ENCODE measurements at places on chromosomes 2 and 18.

GRCh38 chr2:84085562-84085961, 373.5 kb downstream of the SUCLG1 start:
- no peak for DNase-seq

- no peak for DNase-seq
Measured at GRCh38 chr2:188966728-188967440, 7.3 kb upstream of the COL3A1 start.

DNA sequence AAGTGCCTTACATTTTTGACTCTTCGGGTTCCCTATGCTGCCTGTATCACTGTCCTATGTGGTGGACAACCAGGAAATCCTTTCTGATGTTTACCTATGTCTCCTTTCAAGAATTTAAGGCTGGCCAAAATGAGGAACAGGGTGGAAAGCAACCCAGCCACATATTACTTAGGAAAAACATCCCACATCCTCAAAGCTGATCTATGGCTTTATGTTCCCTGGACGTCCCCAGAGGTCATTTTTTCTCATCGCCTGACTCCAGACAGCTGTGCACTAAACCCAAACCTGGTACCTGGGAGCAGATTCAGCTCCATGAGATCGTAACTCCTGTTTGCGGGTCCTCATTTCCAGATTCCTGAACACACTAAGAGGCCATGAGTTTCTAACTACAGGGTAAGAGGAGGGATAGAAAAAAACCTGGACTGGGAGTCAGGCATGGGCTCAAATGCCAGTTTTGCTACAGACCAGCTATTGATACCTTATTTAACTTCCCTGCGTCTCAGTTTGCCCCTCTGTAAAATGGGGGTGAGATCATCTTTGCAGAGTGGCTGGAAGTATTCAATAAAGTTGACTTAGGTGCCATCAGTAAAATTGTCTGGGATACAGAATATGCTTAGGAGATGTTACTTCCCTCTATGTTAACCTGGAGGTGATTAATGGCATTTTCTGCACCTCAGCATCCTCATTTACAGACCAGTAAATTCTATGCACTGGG, 70.8 kb downstream of the TNS1 start:
- DNase-seq = no peak

GRCh38 chr2:47497843-47498460, 95.0 kb downstream of the MSH2 start:
- no peak for DNase-seq

DNA sequence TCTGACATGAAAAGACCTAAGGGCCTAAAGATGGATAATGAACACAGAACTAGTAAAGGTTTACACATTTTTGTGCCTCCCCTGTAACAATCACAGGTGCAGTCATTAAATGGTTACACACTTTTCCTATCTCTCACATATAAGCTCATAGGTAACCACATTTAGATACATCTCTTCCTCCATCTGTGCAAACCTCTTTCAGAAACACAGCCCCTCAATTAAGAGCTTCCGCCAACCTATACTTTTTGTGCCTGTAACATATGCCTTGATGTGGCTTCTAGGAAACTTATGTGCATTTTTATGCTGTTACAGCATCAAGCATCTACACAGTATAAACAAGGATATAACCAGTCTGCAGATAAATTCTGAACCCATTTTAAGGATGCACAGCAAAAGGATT, 643.3 kb downstream of the BCL11A start:
- DNase-seq = no peak

DNA sequence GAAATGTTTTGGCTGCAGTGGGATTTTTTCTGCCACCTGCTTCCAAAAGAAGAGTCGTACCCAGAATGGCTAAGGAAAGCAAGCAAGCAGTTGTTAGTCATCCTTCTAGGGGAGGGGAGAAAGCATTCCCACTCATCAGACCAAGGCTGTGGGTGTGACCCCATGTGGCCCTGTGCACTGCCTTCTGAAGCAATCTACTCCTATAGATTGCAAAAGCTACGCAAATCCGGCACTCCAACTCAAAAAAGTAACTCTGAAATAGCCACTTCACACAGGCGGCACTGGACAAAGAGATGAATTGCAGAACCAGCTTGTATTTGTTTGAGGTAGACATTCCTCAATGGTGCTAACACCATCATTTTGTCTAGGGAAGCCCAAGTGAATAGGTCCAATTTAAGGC, 44.3 kb downstream of the ST3GAL5 start:
- no peak for DNase-seq

- DNase-seq = no peak
Measured at GRCh38 chr2:144475569-144476275, 44.2 kb downstream of the ZEB2 start.

DNA sequence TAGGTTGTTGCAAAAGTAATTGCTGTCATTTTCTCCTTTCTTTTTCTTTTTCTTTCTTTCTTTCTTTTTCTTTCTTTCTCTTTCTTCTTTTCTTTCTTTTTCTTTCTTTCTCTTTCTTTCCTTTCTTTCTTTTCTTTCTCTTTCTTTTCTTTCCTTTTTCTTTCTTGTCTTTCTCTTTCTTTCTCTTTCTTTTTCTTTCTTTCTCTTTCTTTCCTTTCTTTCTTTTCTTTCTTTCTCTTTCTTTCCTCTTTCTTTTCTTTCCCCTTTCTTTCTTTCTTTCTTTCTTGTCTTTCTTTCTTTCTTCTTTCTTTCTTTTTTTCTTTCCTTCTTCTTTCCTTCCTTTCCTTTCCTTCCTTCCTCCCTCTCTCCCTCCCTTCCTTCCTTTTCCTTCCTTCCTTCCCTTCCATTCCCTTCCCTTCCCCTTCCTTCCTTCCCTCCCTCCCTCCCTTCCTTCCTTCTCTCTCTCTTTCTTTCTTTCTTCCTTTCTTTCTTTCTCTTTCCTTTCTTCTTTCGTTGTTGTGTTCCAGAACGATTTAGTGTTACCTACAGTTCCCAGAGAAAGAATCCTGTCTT, 178.9 kb downstream of the RPIA start:
- no peak for DNase-seq

DNA sequence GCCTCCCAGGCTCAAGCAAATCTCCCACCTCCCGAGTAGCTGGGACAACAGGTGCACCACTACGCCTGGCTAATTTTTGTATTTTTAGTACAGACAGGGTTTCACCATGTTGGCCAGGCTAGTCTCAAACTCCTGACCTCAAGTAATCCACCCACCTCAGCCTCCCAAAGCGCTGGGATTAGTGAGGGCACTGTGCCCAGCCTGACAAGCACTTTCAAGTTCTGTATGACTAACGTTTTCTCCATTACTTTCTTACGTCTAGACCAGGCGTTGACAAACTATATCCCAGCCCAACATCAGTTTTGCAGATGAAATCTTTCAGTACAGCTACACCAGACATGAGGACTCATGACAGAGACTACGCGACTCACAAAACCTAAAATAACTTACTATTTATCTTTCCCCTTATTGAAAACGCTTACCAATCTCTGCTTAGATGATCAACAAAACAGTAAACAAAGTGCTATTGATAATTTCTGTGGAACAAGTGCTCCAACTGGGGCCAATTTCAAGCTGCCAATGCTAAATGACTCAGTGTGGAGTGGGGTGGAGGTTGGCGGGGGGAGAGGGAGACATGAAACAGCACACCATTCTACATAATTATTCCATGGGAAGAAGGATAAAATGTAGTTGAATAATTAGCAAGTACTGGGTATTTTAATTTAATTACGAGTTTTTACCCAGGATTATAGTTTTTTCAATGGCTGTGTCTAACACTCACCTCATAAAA, 59.1 kb downstream of the SAP130 start:
- no peak for DNase-seq

DNA sequence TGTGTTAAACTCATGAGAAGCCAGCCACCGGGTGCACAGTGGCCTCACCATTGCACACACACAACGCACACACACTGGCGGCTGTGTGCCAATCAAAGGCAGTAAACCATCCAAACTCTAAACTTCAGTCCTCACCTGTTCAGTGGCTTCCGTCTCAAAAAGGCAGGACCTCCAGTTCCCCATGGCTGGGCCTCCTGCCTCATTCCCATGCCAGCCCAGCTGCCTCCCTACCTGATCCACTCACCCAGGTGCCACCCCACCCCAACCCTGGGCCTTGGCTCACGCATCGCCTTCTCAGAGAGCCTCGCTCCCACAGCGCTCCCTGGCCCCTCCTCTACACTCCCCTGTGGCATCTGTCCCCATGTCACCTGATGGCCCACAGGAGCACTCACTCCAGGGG, 190.9 kb downstream of the EIPR1 start:
- no peak for DNase-seq

- no peak for DNase-seq
Measured at GRCh38 chr2:3619033-3619432, 24.1 kb downstream of the COLEC11 start.

GRCh38 chr2:57490741-57491140, 555.9 kb upstream of the VRK2 start:
- no peak for DNase-seq

- no peak for DNase-seq
Measured at GRCh38 chr2:104794441-104794840, 59.5 kb upstream of the POU3F3 start.

- DNase-seq = no peak
Measured at GRCh38 chr18:54242327-54242726, 17.9 kb upstream of the MBD2 start.

- no peak for DNase-seq
Measured at GRCh38 chr2:212505586-212505985, 33.0 kb downstream of the ERBB4 start.

- no peak for DNase-seq
Measured at GRCh38 chr2:134393075-134393461, 139.2 kb downstream of the MGAT5 start.

DNA sequence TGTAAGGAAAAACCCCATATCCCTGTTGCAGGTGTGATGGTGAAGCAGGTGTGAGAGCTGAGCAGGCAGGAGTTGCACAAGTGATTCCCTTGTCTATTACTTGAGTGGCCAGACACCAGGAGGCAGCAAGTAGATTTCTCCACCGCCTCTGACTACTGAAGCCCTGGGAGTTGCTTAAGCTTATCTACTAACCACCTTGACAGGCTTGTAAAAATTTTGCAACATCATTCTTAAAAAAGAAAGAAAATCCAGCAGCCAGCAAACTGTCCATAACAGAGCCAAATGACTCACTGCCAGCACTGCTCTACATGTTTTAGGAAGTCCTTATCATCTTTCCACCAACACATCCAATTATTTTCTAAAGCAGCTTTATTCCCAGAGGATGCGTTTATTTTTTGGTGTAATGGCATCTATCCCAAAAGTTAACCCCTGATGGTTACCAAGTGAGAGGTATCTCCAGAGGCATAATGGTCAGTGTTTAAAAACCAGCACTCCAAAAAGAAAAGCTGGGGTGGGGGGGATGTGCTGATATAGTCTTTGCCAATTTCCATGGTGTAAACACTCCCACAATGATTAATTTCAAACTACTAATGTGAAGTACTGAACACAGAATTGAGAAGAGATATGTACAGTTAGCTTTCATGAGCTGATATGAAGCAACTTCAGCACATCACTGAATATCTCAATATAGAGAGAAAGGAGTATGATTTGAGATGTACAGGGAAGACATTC, 16.3 kb upstream of the GPR39 start:
- DNase-seq = no peak

- no peak for DNase-seq
Measured at GRCh38 chr18:64100116-64100922, 48.6 kb downstream of the LINC00305 start.

DNA sequence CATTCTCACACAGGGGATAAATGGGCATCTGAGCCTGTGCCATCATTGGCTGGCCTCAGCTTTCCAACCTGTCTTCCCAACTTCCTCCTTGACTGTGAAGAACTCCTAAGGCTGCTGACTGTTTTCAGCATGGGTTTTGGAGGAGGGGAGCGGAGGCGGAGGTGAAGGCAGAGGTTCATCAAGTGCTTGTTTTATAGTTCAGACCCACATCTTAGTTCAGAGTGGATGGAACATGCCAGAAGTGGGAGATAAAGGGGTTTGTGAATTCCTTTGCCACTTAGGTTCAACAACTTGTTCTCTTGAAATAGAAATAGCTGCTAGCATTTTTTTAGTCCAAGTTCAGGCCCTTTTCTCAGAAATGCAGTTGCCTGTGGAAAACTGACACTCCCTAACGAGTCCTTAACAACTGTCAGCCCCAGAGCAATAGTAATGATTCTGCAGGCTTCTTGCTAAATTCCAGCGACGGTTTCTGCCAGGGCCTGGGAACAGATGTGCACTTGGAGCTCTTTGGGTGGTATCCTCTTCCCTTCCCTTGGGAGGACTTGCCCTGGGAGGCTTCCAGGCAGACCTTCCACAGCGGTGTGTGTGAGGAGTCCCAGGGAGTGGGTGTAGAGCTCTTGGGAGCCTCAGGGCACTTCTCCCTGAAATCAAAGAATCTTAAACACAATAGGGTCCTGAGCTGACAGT, 30.1 kb upstream of the ITGA6 start:
- DNase-seq = no peak

GRCh38 chr2:60394463-60394862, 159.0 kb downstream of the BCL11A start:
- DNase-seq = no peak

- DNase-seq = no peak
Measured at GRCh38 chr2:112020561-112020960, 34.5 kb upstream of the TMEM87B start.

DNA sequence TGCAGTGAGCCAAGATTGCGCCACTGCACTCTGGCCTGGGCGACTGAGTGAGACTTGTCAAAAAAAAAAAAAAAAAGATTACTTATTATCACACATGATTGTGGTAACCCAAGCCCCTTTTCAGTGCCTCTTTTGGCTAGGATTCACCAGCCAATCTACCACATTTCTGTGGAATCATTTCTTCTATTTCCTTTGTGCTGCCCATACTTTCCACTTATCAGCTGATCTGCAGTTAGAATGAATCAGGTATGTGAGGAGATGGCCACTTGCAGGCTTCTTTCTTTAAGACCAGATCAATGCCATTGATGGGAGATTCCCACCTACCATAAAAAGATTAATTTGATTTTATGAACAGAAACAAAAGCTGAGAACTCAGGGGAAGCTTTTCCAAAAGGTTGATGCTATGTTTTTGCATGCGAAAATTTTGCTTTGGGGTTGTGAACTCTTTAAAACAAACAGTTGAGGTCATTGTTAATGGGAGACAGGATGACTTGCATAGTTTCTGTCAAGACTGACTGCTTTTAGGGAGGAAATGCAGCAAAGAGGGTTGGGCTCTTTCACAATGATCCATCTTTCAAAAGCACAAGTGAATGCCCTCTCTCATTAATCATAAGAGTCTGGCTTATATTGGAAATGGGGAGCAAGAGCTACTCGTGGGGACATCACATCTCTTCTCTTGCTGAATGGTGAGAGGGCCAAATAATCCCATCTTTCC, 66.9 kb upstream of the CYP26B1 start:
- DNase-seq = no peak

GRCh38 chr2:64602436-64602835, 51.3 kb downstream of the SERTAD2 start:
- DNase-seq = no peak

GRCh38 chr2:109542384-109542783, 71.4 kb downstream of the SEPTIN10 start:
- DNase-seq = no peak

- no peak for DNase-seq
Measured at GRCh38 chr2:36807223-36807886, 110.8 kb downstream of the VIT start.

DNA sequence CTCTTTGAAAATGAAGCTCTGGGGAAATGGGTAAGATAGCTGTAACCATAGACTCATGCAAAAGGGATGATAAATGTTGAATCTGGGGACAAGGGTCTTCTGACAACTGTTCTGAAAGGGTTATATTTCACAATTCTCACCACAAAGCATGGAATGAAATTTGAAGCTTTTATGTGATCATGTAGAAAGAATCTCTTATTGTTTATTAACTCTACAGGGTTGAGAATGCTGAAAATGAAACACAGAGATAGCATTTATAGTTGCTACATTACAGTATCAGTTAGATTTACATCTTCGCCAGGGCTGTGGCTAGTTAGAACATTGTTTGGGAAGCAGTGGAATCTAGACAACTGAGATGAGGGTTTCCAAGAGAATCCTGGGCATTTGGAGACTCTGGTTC, 97.4 kb upstream of the LHCGR start:
- no peak for DNase-seq
